ENCODE measurements at places on chromosomes 12 and 14.

DNA sequence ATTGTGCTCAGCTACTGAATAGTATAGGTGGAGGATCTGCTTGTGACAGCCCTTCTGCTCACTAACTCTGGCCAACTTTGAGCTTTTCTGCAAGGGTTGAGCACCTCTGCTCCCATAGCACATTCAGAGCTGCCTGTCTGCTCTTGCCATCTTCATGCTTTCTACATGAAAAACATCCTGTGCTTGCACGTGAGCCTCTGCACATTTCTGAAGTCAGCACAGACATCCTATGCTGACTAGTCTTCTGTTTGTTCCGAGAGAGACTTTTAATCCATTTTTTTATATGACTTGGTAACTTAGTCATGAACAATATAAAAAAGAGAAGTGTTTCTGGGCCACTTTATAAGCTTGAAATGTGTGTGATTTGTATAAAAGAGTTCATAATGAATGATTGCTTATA, 969.3 kb downstream of the TMTC2 start:
- no peak for DNase-seq

DNA sequence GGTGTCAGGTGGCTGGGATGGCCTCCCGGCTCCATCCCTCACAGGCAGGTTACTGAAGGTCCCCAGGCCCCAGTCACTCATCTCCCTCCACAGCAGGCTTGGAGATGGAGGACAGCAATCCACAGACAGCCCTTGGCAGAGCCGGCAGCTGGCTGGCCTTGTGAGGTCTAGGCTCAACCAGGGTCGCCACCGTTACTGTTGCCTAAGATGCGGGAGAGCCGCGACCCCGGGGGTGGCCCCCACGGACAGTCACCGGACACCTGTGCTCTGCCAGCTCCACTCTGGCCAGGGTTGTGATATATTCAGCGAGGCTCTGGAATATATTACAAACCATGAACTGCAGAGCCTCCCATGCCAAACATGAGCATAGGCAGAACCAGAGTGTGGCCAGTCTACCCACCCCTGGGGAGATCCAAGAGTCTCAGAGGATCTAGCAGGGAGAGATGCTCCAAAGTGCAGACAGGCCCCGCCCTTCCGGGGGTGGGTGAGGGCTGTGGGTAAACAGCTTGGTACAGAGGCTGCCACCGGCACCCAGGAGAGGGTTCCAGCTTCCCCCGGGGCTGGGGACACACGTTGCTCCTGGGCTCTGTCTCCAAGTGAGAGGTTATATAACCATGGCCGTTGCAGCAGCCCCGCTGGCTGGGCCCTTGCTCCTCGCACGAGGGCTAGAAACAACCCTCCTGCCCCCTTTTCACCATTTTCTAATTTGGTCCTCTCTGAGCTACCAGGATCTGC, 55.9 kb upstream of the DIO3 start:
- DNase-seq, result no peak

- DNase-seq, result no peak
Measured at GRCh38 chr14:31229009-31229408, 21.4 kb upstream of the HECTD1 start.

DNA sequence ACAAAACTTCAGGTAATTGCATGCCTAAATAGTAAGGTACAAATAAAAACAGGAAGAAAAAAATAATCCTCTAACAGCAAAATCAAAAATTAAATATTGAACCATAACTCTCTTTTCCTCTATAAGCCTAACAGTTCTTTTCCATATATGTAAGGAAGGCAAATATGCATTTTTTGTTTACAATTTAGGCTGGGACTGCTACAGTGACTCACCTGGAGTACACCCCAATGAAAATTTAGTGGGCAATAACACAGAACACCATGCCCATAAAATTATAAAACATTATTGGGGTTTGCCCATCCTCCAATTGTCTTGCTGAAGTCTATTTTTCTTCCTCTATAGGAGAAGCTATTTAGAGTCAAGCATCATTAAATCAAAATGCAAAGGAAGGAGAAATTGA, 277.0 kb downstream of the PAWR start:
- DNase-seq, result no peak

DNA sequence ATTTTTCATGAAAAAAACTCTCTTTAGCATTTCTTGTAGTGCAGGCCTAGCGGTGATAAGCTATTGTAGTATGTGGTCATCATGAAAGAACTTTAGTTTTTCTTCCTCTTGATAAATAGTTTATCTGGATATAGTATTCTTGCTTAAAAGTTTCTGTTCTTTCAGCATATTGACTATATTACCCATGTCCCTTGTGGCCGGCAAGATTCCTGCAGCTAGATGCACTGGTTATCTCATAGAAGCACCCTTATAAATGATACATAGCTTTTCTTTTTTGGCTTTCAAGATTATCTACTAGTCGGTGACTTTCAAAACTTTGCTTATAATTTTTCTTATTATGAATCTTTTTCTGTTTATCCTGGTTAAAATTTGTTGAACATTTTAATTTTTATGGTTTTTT, 234.8 kb downstream of the ALG10 start:
- no peak for DNase-seq

DNA sequence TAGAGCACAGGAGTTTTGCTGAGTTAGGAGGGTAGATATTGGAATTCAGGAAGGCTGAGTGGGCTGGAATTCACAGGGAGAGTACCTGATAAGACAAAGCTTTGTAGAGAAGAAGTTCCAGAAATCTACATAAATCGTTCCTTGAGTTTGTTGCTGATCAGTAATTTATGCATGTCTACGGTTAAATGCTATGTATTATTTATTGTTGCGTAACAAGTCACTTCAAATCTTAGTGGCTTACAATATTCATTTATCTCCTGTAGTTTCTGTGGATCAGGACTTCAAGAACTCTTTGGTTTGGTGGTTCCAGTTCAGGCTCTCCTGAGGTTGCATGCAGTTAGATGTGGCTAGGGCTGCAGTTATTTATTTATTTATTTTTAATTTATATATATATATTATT, 7.8 kb downstream of the PUS7L start:
- DNase-seq, result no peak

GRCh38 chr12:24748326-24748725, 200.6 kb downstream of the BCAT1 start:
- DNase-seq, result no peak

DNA sequence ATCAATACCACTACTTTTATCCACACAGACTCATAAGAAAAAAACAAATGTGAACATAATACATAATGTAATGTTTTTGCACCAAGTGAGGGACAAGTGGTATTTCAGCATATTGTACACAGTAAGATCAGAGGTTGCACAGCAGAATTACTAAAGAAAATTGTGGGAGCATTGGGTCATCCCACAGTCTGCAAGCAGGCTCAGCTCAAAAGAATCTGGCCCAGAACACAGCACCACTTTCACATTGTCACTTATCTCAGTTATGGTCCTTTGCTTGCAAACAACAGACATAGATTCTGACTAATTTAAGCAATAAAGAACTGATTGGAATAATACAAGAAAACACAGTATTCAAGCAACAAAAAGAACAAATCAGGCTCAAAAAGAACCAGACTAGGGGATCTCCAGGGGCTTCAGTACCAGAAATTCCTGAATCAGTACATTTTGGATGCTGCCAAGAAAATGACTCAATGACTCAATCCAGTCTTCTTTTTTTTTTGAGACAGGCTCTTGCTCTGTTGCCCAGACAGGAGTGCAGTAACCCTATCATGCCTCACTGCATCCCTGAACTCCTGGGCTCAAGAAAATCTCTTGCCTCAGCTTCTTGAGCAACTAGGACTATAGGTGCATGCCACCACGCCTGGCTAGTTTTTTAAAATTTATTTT, 42.9 kb upstream of the EEA1 start:
- DNase-seq, result no peak

GRCh38 chr12:70962226-70962794, 41.8 kb upstream of the PTPRR start:
- DNase-seq, result no peak

DNA sequence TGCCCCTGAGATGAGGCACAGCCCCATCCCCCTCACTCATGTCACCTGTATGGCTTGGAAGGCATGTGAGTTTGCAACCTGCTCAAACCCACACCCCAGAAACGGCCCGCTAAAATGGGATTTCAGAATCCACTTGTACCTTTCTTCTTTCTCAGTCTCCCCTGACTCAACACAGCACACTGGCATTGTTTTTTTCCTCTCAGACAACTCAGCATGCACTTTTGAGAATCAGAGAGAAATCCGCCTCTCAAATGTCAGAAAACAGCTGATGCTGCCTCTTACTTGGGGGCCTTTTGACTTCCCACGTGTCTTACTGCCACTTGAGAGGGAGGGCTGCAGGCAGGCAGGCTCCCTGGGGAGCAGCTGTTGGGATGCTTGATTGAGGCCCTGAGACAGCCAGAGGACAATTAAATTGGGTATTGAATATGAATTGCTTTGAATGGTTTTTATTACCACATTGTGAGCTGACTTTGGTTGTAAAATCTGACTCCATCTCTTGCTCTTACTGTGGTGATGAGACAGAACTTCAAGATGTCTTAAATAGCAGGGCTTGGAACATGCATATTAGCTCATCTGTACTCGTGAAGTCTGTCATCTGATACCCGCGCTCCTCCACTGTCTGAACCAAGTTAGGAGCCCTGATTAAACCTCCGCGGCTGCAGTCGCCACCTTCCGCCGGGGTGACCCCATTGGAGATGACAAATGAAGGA, 96.6 kb downstream of the APAF1 start:
- no peak for DNase-seq

DNA sequence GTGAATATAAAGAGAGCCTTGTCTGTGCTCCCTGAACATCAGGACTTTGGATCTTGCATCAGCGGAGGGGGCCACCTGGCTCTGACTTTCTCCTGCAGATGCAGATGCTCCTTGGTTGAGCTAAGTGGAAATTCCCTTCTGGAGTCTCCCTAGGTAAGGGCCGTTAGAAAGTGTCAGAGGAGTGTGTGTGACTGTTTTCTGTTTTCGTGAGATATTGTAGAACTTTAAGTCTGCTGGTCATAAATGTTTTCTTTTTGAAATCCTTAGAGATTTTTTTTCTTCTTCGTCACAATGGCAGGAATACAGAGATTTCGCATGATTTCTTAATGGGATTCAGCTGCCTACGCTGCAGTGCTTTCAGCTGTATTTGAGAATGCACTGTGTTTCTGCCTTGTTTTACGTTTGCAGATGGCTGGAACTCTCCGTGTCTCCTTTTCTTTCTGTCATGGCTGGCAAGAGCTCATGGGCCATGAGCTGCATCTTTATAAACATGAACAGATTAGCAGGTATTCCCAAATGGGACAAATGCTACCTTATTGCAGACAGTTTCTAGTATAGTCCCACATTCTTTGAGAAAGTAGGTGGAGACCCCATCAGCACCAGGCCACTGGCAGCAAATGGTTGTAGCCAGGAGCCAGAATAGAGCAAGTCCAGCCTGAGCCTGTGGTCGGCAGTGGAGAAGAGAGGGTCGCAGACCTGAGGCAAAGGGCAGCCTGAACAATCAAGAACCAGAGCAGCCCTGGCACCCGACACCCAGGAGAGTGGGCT, 76.2 kb upstream of the FRMD6 start:
- DNase-seq, result no peak

DNA sequence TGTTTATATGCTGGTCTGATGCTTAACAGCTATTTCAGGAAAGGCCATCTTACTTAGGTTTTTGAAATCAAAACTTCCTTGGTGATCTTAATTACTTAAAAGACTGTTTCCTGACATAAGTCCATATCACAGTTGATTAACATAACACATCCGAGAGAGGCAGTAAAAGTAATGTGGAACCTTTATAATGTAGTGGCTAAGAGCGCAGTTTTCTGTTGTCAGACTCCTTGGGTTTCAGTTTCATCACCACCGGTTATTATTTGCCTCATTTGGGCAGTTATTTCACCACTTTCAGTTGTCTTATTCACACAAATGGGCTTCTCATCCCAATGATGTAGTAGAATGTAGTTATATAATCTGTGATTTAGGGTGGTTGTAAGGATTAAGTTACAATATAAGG, 30.9 kb downstream of the TBC1D15 start:
- no peak for DNase-seq

GRCh38 chr14:54354096-54354495, 42.7 kb upstream of the CDKN3 start:
- no peak for DNase-seq

DNA sequence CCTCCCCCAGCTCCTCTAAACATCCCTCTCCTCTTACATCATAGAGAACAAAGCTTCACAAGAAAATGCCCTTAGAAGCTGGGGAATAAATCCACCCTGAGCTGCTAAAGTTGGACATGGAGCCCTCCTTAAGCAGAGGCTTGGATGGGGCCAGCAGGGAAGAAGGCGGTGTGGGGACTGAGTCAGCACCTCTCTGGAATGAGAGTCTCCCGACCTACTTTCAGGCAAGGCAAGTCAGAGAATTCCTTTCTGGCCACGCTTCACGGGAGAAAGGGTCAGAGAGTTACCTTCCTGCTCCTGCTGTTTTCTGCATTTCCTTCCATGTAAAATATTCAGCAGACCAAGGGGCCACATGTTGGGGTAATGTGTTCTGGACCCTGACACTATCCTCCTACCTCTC, 113.3 kb upstream of the PRB2 start:
- no peak for DNase-seq

DNA sequence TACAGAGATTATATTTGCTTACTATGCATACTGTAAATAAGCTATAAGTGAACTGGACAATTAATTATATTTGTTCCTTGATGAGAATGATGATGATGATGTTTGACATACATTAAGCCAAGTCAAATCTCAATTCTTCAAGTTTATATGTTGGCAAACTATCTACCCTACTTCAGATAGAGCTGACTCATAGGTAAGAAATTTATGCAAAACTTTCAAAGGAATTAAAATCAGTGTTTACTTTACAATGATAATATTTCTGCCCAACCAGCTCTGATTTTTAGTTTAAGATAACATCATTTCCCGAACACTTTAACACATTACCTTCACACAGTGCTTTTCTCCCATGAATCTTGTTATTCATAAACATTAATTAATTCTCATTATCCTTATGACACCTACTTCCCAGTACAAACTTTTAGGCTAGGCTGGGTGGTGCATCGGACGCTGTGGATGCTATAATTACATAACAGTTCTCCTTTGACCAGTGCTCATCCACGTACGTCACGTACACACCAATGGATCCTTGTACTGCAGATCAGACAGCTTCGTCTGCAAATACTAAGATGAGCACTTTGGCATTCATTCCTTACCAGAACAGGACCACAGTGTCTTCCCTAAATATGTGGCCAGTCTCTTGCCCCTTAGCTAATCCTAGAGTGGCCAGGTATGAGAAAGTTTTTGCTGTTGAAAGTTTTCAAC, 18.3 kb downstream of the BMP4 start:
- no peak for DNase-seq

DNA sequence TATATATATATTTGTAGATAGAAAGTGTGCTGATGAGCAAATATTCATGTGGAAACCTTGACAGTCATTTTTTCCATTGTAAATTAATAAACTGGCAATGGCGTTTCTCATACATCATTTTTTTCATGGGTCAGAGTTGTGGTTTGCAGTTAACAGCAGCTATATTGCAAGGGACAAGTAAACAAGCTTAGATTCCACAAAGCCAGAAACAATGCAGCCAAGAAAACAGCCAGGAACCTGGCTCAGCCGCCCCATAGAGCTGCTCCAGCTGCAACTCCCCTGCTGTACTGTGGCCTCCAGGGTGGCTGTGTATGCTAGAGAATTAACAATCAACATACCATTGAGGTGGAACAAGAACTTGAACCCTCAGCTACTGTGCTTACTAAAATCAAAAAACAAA, 298.2 kb downstream of the TMEM132D start:
- DNase-seq, result no peak

All from stimulated activated CD8-positive, alpha-beta memory T cell treated with anti-CD3 and anti-CD28 coated beads, Interleukin-4, amount 100 ng/mL, for 4 hours (primary cell).